AG10803 (cell line): ENCODE measurements at places on chromosomes 12 and 14.

DNA sequence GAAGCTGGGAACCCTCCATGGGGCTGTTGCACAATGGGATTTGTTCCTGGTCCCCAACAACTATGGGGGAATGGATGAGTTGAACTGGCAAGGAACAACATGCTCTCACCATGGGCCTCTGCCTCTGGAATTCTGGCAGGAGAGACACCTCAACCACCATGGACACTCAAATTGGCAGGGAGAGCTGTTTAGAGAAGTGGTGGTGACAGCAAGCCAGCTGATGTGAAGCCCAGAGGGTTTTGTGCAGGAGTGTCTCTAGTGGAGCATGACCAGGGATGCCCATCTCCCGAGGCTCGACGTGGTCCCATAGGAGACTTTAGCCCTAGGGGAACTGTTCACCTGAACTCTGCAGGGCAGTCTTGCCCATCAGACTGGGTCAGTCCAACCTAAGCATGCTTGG, 345.2 kb upstream of the CCDC196 start:
- no peak for DNase-seq

GRCh38 chr12:95762123-95762785, 28.3 kb downstream of the NTN4 start:
- DNase-seq: no peak

GRCh38 chr12:18589316-18589715, 148.5 kb downstream of the PLCZ1 start:
- DNase-seq: peak; percentile 9

DNA sequence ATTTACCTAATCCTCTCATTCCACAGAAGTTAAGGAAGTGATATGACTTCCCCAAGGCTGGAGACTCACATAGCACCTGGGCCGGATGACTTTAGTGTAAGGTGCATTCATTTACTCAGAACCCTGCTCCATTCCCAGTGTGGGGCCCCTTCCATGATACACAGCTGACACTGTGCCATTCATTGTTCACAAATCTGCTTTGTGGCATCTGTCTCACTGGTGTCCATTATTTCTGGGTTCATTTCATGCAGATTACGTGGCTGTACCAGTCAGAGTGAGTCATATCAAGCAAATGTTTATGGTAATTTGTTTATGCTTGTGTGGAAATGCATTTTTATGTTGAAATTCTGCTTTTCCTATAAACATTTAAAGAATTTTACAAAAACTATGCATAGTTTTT, 5.2 kb downstream of the ANO4 start:
- peak; percentile 33 for DNase-seq

DNA sequence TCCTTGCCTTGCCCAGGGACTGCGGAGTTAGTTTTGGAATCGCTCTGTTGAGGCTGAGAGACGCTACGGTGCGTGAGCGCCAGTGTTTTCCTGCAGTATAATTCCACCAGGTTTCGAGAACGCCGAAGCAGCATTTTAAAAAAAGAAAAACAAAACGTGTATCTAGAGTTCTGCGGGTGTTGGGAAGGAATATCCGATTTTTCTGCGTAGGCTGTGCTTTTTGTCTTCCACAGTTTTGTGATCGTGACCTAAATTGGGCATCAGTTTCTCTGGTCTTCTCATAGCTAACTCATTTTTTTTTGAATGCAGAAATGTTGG, 778 bp downstream of the DNM1L start:
- DNase-seq: no peak

- DNase-seq: no peak
Measured at GRCh38 chr14:73376585-73376984, 81.8 kb downstream of the NUMB start.
